Cardiac muscle cell (in vitro differentiated cells and primary cell): ENCODE measurements at places on chromosomes 12 and 14. TPM values are rescaled to one million over a fixed set of nuclear protein-coding genes. Genes with fewer than 3 reads are reported as not detected.

- no peak for DNase-seq
- H3K4me1 ChIP-seq, result no peaks in the 10 kb centered on the region
- no peaks in the 10 kb centered on the region for H3K36me3 ChIP-seq
- no peak overlapping the region for H3K4me3 ChIP-seq
- H3K27me3 ChIP-seq, result no peaks in the 10 kb centered on the region
Measured at GRCh38 chr14:81341370-81341769, 58.8 kb downstream of the STON2 start.

- H3K27ac ChIP-seq, result no peak overlapping the region
- DNase-seq, result no peak
- no peak overlapping the region for H3K4me3 ChIP-seq
- H3K27me3 ChIP-seq, result peaks cover 38% of the 10 kb centered on the region
Measured at GRCh38 chr14:23573384-23574015, 5.1 kb downstream of the JPH4 start.

DNA sequence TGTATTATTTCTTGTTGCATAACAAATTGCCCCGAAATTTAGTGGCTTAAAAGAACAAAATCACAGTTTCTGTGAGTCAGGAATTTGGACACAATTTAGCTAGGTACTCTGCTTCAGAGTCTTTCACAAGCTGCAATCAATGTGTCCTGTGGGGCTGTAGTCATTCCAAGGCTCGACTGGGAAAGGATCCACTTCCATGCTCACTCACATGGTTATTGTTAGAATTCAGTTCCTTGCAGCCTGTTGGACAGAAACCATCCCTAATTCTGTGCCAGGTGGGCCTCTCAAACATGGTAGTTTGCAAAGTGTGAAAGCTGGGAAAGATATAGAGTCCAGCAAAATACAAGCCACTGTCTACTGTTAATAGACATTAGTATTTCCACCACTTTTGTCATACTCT, 59.7 kb upstream of the ARID2 start:
- no peak overlapping the region for H3K4me3 ChIP-seq
- no peaks in the 10 kb centered on the region for H3K27me3 ChIP-seq
- H3K27ac ChIP-seq, result no peak overlapping the region
- H3K4me1 ChIP-seq, result no peaks in the 10 kb centered on the region
- no peak for DNase-seq
- H3K36me3 ChIP-seq, result no peaks in the 10 kb centered on the region

GRCh38 chr12:46483572-46484395, 111.2 kb upstream of the SLC38A2 start:
- H3K36me3 ChIP-seq, result no peaks in the 10 kb centered on the region
- H3K4me3 ChIP-seq, result no peak overlapping the region
- no peak for DNase-seq

DNA sequence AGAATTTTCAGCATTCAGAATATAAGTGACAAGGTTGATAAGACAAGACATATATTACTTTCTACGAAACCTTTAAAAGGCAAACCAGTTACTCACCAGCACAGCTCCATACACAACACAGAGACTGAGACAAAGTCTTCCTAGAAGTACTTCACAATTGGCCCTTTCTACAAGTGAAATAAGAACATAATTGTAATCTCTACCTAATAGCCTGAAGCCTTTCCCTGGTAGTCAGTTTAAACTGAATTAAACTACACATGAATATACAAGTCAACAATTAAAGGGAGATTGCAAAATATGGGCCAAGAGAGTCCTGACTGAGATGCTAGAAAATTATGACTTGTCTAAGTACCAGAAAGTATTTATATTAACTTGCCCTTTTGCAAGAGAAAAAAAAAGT, 95.9 kb downstream of the PUS7L start:
- H3K4me3 ChIP-seq, result no peak overlapping the region
- no peaks in the 10 kb centered on the region for H3K27me3 ChIP-seq
- H3K4me1 ChIP-seq, result no peaks in the 10 kb centered on the region
- DNase-seq, result no peak

GRCh38 chr14:80955416-80955941, at the start of gene TSHR:
Gene TSHR (plus strand): TSS chr14:80955621. CDS start chr14:80955681, 60 bp downstream.
- no peak within 1 kb of the TSS for H3K27ac ChIP-seq
- H3K4me1 ChIP-seq, result no peaks in the 10 kb centered on the region
- peaks cover 29% of the 10 kb centered on the region for H3K27me3 ChIP-seq
- H3K4me3 ChIP-seq, result peak within 1 kb of the TSS; percentile 38

DNA sequence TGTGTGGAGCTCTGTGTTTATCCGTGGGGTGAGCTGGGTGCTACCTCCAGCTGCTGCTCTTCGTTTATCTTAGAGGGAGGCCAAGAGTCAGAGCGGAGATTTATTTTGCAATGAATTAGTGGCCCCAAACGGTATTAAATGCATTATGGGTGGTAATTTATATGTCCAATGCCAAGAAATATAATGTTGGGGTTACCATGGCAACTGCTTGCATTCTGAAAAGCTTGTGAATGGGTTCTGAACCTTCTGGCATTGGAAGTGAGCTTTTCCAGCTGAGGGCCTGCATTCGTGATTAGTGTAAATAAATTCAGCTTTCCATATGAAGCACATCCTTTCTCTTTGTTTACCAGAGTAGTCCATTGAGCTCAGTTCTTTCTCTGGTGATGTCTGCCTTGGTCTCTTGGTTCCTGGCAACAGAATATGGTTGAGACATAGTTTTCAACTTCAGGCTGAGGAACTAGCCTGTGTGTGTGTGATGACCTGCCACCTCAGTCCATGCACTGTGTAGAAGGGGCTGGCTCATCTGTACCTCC, 51.8 kb downstream of the TRAF3 start:
- no peaks in the 10 kb centered on the region for H3K36me3 ChIP-seq
- H3K27ac ChIP-seq, result no peak overlapping the region
- peak; percentile 47 for DNase-seq
- no peaks in the 10 kb centered on the region for H3K27me3 ChIP-seq

DNA sequence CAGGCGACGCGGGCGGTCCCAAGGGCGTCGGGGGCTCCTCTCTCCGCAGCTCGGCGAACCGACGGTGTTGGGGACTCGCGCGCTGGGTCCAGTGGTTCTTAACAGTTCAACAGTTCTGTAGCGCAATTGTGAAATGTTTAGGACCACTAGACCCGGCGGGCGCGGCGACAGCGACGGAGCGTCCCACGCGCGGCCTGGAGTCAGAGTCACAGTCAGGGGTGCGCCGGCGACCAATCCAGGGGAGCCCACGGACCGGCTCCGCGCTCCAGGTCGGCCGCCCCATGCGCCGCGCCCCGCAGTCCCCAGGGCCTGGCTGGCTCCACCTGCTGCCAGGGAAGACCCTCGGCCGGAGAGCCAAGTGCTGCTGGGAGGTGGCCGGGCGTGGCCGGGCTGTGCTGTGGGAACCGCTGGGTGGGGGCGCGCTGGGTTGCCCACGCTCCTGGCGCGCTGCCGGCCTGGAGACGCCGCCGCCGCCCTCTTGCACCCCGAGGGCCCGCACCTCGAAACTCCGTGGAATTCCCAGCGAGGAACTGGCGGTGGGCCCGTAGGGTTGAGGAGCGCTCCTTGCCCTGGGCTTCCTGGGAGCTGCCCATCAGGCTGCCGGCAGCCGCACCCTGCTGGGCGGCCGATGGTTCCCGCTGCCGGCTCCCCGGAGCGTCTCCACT, 20.9 kb upstream of the KIF26A start:
- no peak for DNase-seq
- peaks cover 83% of the 10 kb centered on the region for H3K27me3 ChIP-seq
- H3K4me3 ChIP-seq, result peak overlapping the region; percentile 19
- H3K4me1 ChIP-seq, result no peaks in the 10 kb centered on the region

GRCh38 chr12:120224304-120225199, 23.6 kb upstream of the RPLP0 start:
- peak overlapping the region; percentile 42 for H3K27ac ChIP-seq
- H3K36me3 ChIP-seq, result peaks cover 18% of the 10 kb centered on the region
- peaks cover 24% of the 10 kb centered on the region for H3K4me1 ChIP-seq
- no peaks in the 10 kb centered on the region for H3K27me3 ChIP-seq
- no peak for DNase-seq
- no peak overlapping the region for H3K4me3 ChIP-seq

- H3K27ac ChIP-seq, result no peak overlapping the region
- no peaks in the 10 kb centered on the region for H3K36me3 ChIP-seq
- peak; percentile 74 for DNase-seq
- no peaks in the 10 kb centered on the region for H3K27me3 ChIP-seq
- no peak overlapping the region for H3K4me3 ChIP-seq
Measured at GRCh38 chr12:19683178-19683927, 244.1 kb downstream of the AEBP2 start.

DNA sequence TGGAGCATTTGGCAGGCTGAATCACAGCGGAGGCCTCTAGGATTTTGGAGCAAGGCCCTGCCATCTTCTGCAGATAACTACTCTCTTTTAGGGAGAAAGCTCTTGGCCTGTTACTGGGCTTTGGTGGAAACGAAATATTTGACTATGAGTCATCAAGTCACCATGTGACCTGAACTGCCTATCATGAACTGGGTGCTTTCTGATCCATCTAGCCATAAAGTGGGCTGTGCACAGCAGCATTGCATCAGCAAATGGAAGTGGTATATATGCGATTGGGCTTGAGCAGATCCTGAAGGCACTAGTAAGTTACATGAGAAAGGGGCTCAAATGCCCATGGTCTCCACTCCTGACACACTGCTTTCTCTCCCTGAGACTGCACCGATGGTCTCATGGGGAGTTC, 21.1 kb downstream of the GYS2 start:
- H3K4me1 ChIP-seq, result no peaks in the 10 kb centered on the region
- no peaks in the 10 kb centered on the region for H3K27me3 ChIP-seq
- H3K27ac ChIP-seq, result no peak overlapping the region
- H3K4me3 ChIP-seq, result no peak overlapping the region
- no peaks in the 10 kb centered on the region for H3K36me3 ChIP-seq
- no peak for DNase-seq

DNA sequence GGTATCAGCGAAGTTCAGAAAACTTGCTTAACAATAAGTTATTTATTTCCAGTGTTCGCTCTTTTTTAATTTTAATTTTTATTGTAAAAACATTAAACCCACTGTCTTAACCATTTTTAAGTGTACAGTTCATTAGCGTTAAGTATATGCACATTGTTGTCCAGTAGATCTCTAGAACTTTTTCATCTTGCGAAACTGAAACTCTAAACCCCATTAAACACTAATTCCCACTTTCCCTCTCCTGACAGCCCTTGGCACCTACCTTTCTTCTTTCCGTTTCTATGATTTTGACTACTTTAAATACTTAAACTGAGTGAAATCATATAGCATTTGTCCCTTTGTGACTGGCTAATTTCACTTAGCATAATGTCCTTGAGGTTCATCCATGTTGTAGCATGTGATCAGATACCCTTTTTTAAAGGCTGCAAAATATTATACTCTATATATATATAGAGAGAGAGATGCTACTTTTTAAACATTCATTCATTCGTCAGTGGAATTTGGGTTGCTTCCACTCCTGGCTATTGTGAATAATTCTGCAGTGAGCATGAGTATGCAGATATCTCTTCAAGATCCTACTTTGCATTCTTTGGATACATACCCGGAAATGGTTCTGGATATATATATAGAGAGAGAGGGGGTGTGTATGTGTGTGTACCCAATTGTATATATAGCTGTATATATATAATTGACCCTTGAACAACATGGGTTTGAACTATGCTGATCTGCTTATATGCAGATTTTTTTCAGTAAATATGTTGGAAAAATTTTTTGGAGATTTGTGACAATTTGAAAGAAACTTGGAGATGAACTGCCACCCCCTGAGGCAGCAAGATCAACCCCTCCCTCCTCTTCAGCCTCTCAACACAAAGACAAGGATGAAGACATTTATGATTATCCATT, 74.7 kb upstream of the EVL start:
- DNase-seq, result no peak
- no peaks in the 10 kb centered on the region for H3K36me3 ChIP-seq
- no peak overlapping the region for H3K4me3 ChIP-seq
- no peaks in the 10 kb centered on the region for H3K4me1 ChIP-seq
- H3K27me3 ChIP-seq, result no peaks in the 10 kb centered on the region
- no peak overlapping the region for H3K27ac ChIP-seq

DNA sequence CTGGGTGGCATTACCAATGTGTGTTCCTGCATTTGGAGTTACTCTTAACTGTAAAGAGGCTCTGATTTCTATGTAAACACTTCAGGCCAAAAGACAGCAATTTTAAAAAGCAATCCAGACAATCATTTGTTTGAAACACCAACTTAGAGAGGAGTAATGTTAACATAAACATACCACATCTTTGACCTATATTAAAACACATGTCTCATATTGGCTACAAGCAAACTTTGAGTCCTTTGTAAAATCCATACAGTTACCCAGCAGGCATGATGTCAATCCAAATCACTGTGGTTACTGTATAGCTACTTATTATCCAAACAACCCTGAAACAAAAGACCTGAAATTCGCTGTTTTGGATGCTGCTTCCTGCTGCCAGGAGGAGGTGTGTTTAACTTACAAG, 7.5 kb upstream of the G2E3 start:
- no peaks in the 10 kb centered on the region for H3K27me3 ChIP-seq
- H3K27ac ChIP-seq, result no peak overlapping the region
- no peak overlapping the region for H3K4me3 ChIP-seq
- no peaks in the 10 kb centered on the region for H3K36me3 ChIP-seq
- no peak for DNase-seq

GRCh38 chr14:61120576-61120975, 139.5 kb downstream of the SLC38A6 start:
- no peak overlapping the region for H3K4me3 ChIP-seq
- H3K27me3 ChIP-seq, result no peaks in the 10 kb centered on the region
- H3K4me1 ChIP-seq, result peaks cover 23% of the 10 kb centered on the region

DNA sequence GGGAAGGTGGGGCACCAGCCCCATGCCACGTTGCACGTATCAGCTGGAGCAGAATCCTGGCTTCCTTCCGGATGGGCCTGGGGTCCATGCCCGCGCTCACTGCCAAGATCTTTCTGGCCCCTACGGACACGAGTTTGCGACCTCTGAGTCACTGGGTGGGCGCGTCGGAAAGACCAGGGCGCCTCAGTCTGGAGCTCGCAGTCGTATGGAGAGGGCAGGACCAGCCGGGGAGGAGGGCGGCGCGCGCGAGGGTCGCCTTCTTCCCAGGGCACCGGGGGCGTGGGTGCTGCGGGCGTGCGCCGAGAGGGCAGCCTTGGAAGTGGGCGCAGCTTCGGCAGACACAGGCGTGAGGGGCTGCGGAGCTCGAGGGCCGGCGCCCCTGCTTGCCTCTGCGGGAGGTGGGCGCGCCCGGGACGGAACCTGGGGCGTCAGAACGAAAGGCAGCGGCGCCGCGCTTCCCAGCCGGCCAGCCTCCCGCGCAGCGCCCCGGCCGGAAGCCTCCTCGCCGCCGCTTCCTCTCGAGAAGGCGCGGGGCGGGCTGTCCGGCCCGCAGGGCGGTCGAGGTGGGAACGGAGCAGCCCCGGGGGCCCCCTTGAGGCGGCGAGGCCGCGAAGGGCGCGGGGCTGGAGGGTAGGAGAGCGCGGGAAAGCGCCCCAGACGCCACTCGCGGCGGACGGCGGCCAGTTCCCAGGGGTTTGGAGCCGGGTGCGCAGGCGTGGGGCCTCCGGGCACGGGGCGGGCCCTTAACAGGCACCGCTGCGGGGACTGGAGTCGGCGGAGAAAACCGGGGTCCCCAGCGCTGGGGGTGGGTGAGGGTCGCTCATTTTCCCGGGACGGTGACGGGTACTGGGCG, at the start of gene ARL6IP4:
ARL6IP4 (plus strand) TSS at position 499 of the 853 bp plus-strand sequence. CDS start 459 bp downstream, outside the sequence.
- peak; percentile 82 for DNase-seq
- peaks cover 16% of the 10 kb centered on the region for H3K4me1 ChIP-seq
- peak within 1 kb of the TSS; percentile 90 for H3K4me3 ChIP-seq
- H3K27me3 ChIP-seq, result no peaks in the 10 kb centered on the region

GRCh38 chr12:130787445-130788410, 51.3 kb downstream of the STX2 start:
- no peak overlapping the region for H3K4me3 ChIP-seq
- no peaks in the 10 kb centered on the region for H3K4me1 ChIP-seq
- DNase-seq, result peak; percentile 1
- peaks cover 2% of the 10 kb centered on the region for H3K36me3 ChIP-seq
- H3K27ac ChIP-seq, result no peak overlapping the region

Gene CIDEB
- total RNA-seq, result not detected in 2 replicates

Gene C12orf76
- total RNA-seq, result 24.8 and 25.0 TPM in 2 replicates

Gene HOXC4
- total RNA-seq, result not detected in 2 replicates

Gene PIP4K2C
- 15.1 and 23.5 TPM in 2 replicates for total RNA-seq

Gene NKX2-1
- not detected in 2 replicates for total RNA-seq

Gene UNC79
- total RNA-seq, result 1.7 and 6.5 TPM in 2 replicates

Gene CLEC4D
- 0.45 and 0.56 TPM in 2 replicates for total RNA-seq
